SW 1271 (cell line): ENCODE measurements at places on chromosomes 1 and 21.
A peak's percentile ranks its signal among the peaks of the same experiment; 100 is the strongest.

DNA sequence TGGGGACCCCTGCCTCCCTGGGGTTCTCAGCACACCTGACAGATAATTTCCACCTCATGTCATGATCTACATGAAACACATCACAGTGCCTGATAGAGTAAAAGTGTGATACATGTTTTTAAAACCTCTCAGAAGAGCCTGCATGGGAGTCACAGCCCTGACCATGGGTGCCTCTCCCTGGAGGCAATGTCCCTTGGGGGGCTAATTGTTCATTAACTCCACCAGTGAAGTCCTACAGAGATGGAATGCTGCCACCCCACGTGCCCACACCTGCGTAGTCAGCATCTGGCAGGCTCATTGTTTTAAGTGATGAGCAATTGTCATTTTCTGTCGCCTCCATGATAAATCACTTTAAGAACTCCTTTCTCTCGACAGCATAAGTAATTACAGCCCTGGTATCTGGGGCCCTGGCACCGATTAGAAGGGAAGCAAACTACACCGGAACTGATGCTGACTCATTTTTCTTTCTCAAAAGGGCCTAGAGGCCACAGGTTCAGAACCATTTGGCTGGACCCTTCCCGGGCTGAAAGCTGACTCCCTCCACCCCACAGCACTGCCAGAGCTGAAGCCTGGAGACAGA, 109.6 kb upstream of the GJB5 start:
- no peak for DNase-seq

DNA sequence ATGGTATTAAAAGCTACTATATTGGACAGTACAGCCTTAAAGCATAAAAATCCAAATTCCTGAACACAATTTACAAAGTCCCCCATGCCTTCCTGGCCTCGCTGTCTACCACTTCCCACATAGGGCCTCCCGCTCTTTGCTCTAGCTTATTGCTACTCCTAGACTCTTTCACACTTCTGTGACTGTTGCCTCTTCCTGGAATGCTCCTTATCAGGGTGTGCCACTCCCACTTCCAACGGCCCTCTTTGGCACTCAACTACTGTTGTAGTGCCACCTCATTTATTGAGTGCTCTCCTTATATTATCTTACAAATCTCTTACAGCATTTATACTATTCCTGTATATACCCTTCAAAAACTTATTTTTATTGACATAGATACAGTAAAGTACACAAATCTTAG, 4.8 kb downstream of the SARS1 start:
- DNase-seq: no peak

- no peak for DNase-seq
Measured at GRCh38 chr1:213690341-213690917, 297.3 kb upstream of the PROX1 start.

GRCh38 chr1:89529196-89529595, 4.6 kb downstream of the LRRC8B start:
- no peak for DNase-seq

DNA sequence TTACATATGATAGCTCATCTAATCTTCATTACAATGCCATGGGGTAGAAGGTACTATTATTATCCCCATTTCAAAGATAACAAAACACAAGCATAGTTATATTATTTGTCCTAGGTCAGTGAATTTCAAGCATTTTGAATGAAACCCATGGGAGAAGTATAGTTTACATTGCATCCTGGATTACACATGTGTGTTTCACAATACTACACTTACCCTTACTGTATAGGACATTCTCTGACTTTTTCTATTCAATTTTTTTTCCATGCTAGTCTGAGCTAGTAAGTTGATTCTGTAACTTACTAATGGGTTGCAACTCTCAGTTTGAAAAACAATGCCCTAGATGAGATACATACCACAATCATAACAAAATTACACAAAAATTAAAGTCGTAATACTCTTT, 8.7 kb upstream of the GPX7 start:
- DNase-seq: no peak

- DNase-seq: peak; percentile 63
Measured at GRCh38 chr1:113396585-113396984, 6.3 kb downstream of the MAGI3 start.

DNA sequence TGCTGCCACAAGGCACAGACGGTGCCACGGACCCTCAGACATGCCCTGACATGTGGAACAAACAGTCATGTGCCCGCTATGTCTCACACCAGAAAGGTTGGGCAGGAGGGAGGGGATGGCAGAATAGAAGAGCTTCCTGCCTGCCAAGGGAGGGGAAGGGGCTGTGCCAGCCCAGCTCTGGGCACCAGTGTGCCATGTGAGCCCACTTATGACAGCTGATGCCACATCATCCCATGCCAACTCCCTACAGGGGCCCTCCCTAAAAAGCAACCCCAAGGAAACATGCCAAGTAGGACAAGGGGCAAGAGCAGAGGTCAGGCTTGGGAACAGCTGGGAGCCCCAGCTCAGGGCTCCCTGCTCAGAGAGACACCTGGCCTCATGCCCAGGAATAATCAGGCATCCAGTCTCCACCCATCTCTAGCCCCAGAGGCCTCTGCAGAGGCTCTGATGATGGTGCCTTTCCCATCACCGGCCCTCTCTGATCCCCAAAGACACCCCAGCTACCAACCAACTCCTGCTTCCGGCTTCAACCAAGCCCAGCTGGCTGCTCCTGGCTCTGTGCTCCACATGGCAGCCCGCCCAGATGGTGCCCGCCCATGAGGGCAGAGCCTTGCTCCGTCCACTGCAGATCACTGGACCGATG, 10.3 kb downstream of the ADGRB2 start:
- no peak for DNase-seq

DNA sequence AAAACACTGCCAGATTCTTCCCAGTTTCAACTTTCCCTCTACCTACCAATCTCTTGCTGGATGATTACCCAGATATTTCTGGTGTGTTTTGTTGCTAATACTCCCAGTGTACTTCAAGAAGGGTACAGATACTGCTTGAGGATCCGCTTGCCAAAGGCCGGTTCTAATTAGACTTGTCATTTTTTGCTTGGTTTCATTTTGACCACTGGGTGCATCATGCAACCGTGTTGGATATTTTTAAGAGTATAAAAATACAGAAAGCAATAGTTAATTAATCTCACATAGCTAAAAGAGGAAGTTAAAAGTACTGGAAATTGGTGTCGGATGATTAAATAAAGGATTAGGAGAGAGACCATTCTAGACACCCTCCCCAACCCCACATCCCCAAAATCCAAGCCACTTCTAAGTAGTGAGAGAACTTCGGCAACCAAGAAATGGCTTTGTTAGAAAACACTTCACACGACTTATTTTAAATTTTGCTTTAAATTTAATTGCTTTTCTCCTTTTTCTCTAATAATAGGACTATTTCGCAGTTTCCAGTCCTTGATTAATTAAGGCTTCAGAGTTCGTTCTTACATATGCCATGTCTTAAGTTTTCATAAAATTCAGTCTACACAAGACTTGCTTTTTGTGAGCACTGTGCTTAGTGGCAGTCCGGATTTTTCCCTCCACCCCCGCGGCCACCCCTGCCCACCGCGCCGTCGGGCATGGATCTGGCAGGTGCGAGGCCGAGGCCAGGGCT, 2.5 kb upstream of the CDKN2C start:
- no peak for DNase-seq

GRCh38 chr21:32137931-32138330, 140.9 kb downstream of the MIS18A start:
- no peak for DNase-seq

GRCh38 chr21:35491114-35491513, 442.0 kb upstream of the RUNX1 start:
- no peak for DNase-seq

- DNase-seq: no peak
Measured at GRCh38 chr1:172357753-172358385, 62.6 kb upstream of the C1orf105 start.

DNA sequence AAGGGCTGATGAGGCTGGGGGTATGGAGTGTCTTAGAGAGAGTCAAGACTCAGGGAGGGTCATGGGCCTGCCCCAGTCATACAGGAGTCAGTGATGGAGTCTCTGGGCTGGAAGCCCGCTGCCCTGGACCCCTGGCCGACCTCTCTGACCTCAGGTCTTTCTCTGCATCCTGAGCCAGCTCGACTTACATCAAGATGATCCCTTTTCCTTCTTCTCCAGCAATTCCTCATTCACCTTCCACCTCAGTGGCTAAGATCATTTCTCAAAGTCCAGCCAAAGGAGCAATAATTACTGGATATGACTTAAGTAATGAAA, 308.6 kb downstream of the MATN1 start:
- DNase-seq: no peak

DNA sequence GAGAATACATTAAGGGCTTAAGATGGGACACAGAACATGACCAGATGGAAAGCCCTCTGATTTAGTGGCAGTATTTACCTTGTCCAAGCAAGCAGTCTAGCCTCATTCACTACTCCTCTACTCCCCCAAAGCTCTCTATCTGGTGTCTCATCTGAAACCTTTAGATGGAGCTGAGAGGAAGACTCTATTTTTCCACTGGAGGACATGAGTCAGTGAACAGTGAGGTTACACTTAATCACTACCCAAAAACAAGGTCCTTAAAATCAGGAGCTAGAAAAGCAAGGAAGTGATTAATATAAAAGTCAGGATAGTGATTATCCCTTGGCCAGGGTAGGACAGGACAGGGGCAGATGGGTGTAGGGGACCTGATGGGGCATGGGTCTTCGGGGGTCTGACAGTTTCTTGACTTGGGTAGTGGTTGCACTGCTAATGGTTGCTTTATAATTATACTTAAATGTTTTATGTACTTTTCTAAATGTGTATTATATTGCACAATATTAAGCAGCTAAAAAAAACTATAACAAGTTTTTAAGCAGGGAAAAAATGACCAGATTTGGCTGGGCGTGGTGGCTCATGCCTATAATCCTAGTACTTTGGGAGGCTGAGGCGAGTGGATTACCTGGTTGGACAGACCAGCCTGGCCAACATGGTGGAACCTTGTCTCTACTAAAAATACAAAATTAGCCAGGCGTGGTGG, 3.0 kb downstream of the PTPN22 start:
- DNase-seq: peak; percentile 8

DNA sequence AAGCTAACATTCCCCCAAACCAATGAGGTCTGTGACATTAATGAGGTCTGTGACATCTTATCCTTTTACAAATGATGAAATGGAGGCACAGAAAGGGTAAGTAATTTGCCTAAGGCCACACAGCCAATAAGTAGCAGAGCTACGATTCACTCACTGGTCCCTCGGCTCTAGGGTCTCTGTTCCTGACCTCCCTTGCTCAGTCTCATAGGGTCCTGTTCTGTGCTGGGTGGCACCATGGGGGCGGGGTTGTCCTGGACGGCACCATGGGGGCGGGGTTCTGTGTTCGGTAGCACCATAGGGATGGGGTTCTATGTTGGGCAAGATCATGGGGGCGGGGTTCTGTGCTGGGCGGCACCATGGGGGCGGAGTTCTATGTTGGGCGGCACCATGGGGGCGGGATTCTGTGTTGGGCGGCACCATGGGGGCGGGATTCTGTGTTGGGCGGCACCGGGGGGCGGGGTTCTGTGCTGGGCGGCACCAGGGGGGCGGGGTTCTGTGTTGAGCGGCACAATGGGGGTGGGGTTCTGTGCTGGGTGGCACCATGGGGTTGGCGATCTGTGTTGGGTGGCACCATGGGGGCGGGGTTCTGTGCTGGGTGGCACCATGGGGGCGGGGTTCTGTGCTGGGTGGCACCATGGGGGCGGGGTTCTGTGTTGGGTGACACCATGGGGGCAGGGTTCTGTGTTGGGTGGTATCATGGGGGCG, 55.6 kb downstream of the CLSTN1 start:
- DNase-seq: no peak

DNA sequence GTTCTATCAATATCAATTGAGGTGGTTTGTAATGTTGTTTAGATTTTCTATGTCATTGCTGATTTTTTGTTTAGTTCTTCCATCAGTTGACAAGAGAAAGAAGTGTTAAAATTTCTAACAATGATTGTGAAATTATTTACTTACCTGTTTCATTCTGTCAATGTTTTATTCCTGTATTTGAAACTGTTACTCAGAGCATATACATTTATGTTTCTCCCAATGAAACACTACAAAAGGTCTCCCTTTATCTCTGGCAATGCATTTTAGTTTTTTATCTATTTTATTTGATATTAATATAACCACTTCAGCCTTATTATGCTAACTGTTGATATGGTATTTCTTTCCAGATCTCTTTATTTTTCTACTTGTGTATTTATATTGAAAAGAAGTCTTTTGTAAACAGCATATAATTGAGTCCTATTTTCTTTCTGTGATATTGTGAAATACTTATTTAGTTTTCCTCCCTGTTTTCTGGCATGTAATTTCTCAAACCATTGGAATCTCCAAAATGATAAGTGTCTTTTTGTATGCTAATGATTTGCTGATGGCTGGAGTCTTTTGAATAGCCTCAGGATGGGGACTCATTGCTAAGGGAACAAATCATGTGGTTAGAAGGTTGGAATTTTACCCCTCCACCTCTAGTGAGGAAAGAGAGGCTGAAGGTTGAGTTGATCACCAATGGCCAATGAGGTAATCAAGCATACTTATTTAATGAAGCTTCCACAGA, 122.0 kb downstream of the ADSS2 start:
- DNase-seq: no peak

GRCh38 chr1:54781023-54781723, 16.9 kb upstream of the PARS2 start:
- DNase-seq: no peak

DNA sequence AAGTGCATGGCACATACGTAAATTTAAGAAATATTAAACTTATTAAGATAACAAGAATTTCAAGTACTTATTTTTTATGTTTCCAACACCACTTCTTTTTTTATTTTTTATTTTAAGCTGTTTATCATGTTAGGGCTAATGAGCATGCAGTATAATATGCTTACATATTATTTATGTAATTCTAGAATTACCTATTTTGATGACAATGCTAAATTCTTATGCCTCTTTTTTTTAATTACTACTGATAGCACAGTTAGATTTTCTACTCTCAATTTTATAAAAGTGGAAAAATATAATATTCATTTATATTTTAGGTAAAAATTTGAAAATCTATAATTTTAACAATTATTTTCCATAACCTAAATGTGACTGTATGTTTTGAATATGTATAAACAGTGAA, 713.0 kb downstream of the MRPL39 start:
- DNase-seq: no peak

- DNase-seq: no peak
Measured at GRCh38 chr1:103516693-103517092, 8.8 kb upstream of the RNPC3 start.

DNA sequence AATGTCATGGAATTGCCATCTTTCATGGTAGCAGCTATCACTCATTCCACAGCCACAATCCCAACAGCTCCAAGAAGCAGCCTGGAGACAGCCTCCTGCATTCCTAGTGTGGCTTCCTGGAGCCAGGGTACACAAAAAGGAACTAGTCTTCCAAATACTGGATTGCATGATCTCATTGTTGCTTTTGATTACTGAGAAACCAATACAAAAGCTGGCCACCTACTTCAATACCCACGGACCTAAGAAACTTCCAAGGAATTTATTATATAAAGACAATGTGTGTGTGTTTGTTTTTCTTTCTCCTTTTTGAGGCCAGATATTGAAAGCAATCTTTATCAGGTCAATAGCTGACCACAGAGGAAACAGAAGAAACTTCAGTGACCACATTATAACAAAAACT, 25.6 kb downstream of the CEP170 start:
- DNase-seq: no peak

GRCh38 chr1:84665703-84666317, 24.5 kb downstream of the SSX2IP start:
- DNase-seq: no peak
